Hematopoietic multipotent progenitor cell treated with erythropoietin and hydrocortisone succinate and interleukin-3 and kit ligand, for 8 days (in vitro differentiated cells): ENCODE measurements at places on chromosomes 11 and 22.

DNA sequence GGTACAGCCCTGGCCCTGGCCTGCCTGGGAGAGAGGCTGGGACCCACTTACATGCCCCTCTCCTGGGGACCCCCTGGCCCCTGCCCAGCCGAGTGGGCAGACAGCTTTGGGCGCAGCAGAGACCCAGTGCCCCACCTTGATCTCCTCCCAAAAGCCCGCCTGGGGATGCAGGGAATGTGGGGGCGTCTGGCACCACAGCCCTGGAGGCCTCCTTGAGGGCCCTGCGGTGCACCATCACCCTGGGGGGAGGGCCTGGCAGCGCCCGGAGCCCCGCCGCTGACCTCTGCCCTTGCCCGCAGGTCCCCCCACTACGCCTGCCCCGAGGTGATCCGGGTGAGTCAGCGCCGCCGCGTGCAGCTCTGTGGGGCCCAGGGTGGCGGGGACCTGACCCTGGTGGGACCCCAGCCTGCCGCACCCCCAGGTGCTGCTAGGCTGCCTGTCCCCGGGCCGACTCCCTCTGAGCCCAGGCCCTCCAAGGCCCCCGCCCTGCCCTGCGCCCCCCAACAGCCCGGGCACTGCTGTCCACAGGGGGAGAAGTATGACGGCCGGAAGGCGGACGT is 43.7 kb downstream of the MOB2 start:
- no peak for DNase-seq

DNA sequence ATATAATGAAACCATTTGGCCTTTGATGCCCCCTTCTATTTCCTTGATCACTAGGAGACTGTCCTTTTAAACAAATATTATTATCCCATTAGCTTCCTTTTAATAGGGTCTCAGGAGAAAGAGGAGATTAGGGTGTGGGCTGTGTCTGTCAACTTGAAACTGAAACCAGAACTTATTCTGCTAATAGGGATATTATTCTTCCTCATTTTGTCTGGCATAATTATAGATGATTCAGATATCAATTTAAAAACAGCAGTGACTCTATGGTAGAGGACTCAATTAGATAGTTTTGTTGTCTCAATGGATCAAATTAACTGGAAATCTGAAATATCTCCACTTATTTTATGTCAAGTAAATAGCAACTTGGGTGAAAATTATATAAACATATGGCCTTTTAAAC is 584.9 kb upstream of the CCDC90B start:
- DNase-seq: no peak

- no peak for DNase-seq
These were observed 34.6 kb upstream of the MMP13 start for GRCh38 chr11:102990145-102990544.

DNA sequence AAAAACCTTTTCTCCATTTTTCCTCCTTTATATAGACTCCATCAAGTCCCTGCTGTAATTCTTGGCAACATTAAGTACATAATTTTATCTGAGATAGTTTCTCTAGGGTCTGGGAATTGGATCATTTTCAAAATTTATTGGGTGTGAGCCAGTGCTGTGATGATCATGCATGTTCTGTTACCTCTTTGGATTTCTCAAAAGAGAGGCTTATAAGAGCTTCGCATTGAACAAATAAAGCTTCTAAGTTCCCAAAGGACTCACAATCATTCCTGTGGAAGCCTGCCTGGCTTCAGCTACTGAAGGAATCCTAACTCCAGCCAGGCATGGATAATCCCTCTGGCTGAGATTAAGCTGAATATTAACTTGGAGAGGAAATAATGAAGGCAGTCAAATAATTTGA is 208.5 kb downstream of the RAB38 start:
- DNase-seq: peak; percentile 10

- DNase-seq: peak; percentile 58
These were observed 621 bp downstream of the KCNC1 start for GRCh38 chr11:17734986-17735817.

DNA sequence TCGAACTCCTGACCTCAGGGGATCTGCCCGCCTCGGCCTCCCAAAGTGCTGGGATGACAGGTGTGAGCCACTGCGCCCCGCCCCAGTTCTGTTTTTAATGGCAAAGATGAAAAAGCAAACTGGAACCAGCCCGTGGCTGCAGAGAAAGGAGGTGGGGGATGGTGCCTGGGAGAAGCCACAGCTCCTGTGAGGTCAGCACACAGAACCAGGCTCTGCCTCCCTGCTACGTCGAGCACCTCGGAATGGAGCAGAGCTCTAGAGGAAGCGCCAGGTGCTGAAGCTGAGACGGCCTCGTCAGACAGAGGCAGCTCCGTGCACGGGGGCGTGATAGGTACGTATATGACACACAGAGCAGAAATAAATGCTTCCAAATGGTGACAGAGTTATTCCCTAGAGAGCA is 8.5 kb downstream of the DRD4 start:
- DNase-seq: no peak

GRCh38 chr11:102119997-102120396 is 9.8 kb downstream of the YAP1 start:
- no peak for DNase-seq

DNA sequence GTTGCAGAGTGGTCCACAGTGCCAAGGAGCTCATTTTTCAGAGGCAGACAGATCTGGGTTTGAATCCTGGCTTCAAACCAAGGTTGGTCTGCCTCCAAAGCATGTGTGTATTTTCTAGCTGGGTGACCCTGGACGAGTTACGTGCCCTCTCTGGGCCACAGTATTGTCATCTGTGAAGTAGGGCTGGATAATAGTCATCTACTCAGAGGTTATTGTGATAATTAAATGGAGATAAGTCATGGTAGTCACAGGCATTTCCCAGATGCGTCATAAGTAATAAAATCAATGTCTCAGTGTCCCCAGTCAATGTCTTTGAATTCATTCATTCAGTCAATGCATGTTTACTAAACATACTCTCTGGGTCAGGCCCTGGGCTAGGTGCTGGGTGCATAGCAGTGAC is 8.6 kb downstream of the OMP start:
- DNase-seq: no peak
